Naive thymus-derived CD4-positive, alpha-beta T cell (primary cell): ENCODE measurements at places on chromosomes 13 and 19.

DNA sequence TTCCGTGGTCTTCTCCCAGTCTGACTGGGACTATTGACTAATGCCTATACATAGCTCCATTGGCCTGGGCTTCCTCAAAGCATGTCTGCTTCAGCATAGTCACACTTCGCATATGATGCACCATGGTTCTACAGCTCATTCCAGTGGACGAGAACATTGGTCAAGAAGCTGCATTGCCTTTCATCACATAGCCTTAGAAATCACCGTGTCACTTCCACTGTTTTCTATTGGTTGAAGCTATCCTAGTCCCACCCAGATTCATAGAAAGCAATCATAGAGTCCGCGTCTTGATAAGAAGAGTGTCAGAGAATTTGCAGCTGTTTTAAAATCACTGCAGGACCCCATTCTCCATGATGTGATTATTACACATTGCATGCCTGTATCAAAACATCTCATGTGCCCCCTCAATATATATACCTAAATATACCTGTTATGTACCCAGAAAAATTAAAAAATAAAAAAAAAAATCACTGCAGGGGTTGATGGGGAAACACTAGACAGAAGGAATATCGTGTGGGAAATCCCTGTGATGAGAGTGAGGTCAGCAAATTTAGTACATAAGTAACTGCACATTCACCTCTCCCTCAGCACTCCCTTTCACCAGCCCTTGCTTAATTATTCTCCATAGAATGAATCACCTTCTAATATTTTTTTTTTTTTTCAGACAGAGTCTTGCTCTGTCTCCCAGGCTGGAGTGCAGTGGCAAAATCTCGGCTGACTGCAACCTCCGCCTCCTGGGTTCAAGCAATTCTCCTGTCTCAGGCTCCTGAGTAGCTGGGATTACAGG is 2.2 kb upstream of the ARHGAP33 start:
- no peak for DNase-seq

GRCh38 chr13:50209631-50210030 is 194.4 kb downstream of the KCNRG start:
- DNase-seq: no peak

- no peak for DNase-seq
These were observed 277.9 kb upstream of the SOX1 start for GRCh38 chr13:111789011-111789410.

- DNase-seq: no peak
These were observed 61.7 kb downstream of the COLGALT1 start for GRCh38 chr19:17616961-17617806.

DNA sequence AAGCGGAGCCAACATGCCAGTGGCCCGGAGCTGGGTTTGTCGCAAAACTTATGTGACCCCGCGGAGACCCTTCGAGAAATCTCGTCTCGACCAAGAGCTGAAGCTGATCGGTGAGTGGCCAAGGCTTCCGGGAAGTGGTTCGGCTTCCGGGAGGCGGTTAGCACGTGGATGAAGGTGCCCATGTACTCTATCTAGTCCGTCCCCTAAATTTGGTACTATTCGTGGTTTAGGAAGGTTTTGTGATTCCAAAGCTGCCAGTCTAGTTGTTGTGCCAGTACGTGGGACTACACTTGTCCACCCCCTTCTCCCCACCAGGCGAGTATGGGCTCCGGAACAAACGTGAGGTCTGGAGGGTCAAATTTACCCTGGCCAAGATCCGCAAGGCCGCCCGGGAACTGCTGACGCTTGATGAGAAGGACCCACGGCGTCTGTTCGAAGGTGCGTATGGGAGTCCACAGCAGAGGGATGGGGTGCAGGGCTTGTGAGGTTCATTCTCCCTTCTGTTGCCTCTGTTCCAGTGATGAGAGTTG is 579 bp downstream of the RPS9 start:
- DNase-seq: no peak

- DNase-seq: no peak
These were observed 23.4 kb downstream of the RDH8 start for GRCh38 chr19:10036601-10037071.

DNA sequence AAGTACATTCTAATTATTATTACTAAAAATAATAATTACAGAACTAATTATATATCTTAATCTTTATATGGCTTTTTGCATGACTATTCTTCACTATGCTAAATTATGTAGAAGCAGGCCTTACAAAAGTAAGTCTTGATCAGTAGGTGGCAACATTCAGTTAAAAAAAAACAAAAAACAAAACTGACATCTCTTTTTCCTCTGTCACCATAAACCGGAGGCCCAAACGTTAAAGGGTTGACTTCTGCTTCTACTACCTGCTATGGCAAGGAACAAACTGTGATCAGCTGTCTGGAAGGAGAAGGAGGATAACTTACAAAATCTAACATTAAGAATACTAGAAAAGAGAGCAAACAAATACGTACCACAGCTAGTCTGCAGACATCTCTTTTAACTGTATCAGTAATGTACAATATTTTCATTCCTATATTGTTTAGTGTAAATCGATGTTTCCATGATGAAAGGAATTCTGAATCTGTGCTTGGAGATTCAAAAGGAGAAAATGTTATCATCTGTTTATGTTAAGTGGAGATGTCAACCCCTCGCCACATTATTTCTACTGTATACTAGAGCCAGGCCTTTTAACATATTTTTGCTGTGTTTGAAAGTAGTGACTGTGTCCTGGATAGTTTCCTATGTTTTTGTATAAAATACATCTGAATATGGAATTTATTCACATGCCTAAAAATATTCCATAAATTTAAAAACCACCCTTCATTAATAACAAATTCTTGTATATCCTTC is 1525.4 kb downstream of the SLITRK1 start:
- DNase-seq: no peak

DNA sequence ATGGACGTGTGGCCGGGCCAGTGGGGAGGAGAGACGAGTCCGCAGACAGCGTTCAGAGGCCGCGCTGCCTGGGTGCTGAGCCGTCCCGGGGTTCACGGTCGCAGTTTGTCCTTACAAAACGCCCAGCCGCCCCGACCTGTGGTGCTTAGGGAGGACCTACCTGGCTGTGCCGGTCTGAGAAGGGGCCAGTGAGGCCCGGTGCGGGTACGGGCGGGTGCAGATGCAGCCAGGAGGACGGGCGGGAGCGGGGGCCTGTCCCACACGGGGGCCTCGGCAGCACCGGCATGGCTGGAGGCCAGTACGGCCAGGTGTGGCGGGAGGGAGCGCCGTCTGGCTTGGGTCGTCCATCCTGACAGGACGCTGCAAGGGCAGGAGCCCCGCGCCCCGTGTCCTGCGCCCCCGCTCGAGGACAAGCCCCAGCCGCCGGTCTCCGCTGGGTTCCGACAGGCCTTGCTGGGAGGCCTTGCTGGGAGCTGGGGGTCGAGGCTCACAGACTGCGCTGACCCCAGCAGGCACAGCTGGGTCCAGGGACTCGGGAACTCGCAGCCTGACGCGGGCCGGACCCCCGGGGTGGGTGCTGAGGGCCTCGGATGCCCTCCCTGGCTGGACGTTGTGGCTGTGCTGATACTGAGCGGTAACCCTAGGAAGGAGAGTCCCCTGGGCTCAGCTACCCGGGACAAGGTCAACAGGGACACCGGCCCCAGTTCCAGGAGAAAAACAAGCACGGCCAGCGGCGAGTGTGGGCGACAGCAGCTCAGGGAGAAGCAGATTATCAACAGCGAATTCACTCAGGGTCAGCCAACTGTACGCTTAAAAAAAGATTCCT is 5.3 kb upstream of the PROZ start:
- DNase-seq: peak; percentile 25

DNA sequence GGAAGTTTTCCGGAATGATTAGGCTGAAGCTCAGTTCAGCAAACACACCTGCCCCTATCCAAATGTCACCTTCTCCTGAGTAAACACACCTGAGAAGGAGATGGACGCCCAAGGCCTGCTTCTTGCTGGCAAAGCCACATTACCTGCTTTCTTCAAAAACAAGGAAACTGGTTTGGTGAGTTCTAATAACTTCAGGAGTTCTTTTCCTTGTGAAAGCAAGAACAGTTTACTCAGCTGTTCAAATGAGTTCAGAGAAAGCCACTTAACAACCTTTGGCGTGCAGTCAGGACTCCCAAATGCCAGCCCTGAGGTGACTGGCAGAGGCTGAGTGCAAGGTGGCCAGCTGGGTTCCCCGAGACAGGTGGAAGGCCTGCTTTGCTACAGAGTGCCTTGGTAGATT is 160.5 kb downstream of the STK24 start:
- no peak for DNase-seq

GRCh38 chr13:109667056-109667455 is 119.3 kb downstream of the IRS2 start:
- DNase-seq: no peak

GRCh38 chr19:30711296-30711695 is 339.1 kb downstream of the ZNF536 start:
- no peak for DNase-seq

DNA sequence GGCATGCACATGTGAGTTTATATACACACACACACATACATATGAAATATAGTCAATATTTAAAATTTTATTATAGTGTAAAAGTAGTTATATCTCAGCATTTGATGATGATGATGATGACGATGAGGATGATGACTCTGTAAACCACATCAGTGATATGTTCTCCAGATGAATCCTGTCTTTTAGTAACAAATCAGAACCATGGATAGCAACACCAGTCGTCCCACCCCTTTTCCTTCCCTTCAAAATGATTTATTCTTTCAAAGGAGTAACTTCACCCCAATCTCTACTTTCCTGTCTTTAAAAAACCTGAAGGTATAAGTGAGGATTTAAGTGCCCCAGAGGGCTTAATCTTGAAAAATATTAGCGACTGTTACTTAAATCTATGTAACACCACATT is 74.1 kb downstream of the DCLK1 start:
- DNase-seq: no peak

DNA sequence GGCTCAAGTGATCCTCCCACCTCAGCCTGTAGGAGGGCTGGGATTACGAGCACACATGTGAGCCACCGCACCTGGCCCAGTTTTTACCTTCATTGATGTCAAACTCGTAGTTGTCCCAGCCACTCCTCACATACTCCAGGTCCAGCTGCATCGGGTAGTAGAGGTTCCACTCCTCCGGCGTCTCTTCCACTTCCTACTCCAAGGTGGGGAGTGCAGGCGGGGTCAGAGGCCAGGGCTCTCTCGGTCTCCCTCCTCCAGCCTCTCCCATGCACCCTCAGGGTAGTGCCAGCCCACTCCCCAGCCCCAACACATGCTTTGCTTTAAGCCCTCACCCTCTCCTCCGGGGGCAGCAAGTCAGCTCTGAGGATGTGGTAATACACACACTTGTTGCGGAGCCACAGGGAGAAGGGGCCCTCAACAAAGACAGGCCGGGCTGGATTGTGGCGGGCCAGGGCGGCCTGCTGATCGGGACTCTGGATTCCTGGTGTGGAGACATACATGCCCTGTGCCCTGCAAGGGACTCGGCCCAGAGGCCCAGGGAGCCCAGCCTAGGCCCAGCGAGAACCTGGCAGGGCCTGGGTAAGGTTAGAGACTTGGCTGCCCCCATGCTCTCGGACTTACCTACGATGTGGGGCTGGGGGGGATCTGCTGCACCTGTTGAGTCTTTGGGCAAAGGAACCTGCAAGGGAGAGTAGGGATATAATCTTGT is 1.9 kb upstream of the ZNF653 start:
- DNase-seq: no peak

DNA sequence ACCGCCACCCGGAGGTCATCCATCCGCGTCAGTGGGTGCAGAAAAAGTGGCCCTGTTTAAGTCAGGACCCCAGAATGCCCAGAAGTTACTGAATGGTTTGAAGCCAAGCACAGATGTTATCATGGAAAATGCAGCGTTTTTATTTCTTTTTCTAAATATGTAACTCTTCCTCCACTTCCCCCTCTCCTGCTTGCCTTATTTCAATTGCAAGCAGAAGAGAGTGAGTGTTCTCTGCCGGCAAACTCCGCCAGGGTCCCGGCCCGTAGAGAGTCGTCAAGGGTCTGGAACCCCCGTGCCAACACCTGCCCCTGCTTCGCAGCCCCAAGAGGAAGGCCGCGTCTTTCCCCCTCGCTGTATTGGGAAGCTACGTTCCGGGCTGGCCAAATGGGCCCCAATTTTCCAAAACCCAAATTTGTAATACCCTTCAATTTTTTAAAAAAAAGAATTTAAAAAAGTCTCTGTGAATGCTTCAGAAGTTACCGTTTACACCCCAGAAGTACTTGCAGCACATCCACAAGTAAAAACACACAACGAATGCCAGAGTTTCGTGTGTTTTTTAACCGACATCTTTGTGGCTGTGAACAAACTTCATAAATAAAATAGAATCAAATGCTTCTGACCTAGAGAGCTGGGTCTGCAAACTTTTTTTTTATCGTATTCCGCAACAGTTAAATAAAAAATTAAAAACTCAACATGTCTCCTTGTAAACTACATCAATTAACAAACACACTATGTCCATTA is 712 bp upstream of the PDX1 start:
- no peak for DNase-seq

- no peak for DNase-seq
These were observed 19.0 kb upstream of the S1PR4 start for GRCh38 chr19:3159565-3159964.

DNA sequence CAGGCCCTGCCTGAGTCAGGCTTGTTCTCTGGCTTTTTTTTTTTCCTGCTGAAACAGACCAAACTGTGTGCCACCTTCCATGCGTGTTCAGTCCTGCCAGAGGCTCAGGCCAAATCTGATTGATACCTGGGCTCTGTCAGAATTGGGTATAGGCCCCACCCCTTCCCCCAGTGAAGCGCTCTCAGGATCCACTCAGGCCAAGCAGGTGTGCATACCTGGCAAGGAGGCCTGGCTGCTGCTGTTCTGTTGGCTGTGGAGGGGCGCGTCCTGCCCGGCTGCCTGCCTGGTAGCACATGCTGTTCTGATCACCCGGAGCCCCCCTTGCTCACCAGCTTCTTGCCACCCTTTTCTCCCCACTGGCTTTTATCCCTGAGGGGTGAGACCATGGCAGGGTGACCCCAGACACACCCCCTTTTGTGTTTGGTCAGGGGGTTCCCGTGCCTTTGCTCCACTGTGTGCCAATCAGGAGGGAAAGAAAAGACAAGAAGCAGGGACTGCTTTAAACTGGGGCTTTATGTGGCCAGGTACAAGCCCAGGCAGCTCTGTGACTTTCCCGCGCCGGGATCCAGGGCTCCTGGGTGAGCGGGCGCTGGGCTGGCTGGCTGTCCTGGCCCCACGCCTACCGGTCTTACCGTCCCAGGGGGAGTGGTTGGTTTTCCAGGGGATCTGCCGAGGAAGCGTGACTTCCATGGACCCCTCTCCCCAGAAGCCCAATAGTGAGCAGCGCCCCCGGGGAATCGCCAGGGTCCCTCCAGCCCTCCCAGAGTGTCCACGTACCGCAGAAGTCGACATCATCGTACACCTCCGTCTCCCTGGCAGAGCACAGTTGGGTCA is 12.7 kb downstream of the PRAM1 start:
- DNase-seq: no peak

- no peak for DNase-seq
These were observed 2819.7 kb downstream of the PCDH9 start for GRCh38 chr13:64410276-64411053.

DNA sequence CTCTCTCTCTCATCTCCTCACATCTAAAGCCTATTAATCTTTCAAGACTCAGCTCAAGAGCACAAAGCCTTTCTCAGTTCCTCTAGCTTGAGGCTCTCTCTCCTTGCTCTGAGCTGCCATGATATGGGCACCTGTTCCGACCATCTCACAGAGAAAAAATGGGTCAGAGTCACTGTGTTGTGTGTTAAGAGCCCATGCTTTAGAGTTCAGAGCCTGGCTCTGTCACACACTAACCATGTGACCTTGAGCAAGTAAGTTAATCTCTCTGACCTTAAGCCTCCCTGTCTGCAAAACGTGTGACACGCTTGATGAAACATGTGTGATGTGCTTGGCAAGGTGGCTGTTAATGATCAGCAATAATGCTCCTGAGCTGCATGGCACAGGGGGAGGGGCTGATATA is 245.2 kb downstream of the DLEU7 start:
- no peak for DNase-seq
